ENCODE measurements at places on chromosomes 7 and 10.

DNA sequence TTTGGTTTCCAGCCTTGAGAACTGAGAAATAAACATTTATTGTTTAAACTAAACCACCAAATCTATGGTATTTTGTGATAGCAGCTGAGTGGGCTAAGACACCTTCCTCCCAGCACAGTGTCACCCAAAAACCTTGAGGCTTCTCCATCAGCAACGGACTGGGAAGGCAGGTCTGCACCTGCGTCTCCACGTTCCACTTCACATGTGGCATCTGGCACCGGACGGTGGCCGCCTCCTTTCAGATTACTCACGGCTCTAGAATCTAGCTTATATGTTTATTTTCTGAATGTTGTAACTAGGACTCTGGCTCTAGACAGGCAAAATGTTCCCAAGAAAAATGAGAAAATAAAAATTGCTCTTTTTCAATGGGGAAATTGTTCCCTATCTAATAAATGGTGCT is 201.0 kb downstream of the ADARB2 start:
- DNase-seq: no peak

DNA sequence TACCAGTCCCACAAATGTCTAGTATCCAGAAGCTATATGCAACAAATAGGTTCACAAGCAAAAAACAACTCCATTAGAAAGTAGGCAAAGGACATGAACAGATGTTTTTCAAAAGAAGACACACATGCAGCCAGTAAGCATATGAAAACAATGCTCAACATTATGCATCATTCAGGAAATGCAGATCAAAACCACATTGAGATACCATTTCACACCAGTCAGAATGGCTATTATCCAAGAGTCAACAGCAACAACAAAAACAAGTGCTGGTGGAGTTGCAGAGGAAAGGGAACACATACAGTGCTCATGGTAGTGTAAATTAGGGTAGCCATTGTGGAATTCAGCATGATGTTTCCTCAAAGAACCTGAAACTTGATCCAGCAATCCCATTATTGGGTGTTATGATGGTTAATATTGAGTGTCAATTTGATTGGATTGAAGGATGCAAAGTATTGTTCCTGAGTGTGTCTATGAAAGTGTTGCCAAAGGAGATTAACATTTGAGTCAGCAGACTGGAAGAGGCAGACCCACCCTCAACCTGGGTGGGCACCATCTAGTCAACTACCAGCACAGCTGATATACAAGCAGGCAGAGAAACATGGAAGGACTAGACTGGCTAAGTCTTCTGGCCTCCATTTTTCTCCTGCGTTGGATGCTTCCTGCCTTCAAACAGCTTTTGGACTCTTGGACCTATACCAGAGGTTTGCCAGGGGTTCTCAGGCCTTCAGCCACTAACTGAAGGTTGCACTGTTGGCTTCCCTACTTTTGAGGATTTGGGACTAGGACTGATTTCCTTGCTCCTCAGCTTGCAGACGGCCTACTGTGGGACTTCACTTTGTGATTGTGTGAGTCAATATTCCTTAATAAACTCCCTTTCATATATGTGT is 218.4 kb upstream of the SEMA3D start:
- no peak for DNase-seq

GRCh38 chr7:85947767-85948166 is 695.9 kb upstream of the GRM3 start:
- DNase-seq: no peak

- DNase-seq: no peak
Measured at GRCh38 chr10:119665901-119666708, 14.9 kb downstream of the BAG3 start.

DNA sequence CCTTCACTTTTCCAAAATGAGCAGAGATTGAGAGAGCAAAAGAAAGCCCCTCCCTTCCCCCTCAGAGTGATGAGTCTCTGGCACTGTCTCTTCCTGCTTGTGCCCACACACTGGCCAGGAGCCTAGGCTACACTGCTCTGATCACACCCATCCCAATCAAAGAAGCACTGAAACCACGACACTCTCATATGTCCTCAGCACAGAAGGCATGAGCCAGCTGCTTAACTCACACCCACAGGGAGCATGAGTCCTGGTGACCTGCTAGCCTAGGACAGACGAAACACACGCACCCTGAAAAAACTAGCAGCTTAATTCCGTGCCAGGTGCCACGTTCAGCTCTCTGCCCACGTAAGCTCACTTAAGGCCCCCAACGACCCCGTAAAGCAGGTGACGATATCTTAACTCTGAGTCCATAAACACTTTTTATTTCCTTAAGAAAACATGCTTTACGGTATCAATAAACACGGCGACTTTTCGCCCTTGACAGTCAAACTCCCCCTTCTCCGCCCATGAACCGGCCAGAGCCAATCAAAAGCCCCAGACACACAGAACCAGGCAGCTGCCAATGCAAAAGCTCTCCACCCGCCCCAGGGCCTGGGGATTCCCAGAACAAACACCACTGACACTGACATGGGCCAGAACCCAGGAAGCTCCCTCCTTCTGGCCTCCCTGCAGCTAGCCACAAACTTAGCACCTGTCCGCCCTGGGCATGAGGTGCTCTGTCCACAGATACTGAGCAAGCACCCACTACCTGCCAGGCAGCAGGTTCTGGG is 69.0 kb downstream of the TNRC18 start:
- no peak for DNase-seq

- DNase-seq: no peak
Measured at GRCh38 chr7:18529239-18529638, 33.7 kb downstream of the HDAC9 start.

GRCh38 chr10:12700557-12700874 is 301.0 kb downstream of the CCDC3 start:
- DNase-seq: no peak

DNA sequence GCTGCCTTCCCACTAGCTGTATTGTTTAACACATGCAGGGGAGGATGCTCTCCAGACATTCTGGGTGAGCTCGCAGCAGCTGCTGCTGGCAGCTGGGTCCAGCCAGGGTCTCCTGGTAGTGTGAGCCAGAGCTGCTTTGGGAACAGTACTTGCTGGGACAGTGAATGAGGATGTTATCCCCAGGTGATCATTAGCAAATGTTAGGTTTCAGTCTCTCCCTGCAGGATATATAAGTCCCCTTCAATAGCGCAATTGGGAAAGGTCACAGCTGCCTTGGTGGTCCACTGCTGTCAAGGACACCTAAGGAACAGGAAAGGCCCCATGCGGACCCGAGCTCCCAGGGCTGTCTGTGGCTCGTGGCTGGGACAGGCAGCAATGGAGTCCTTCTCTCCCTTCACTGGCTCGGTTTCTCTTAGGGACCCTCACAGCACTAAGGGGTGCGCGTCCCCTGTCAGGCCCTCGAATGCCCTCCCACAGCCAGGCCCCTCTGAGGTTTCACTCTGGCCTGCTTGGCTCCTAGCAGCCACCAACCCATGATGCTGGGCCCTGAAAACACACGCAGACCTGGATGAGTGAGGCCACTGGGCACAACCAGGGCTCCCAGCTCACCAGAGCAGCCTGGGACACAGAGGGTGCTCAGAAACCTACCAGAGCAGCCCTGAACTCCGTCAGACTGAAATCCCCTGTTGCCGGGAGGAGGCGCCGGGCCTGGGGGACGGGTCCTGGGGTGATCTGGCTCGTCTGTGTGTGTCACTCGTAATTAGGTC is 173.0 kb upstream of the LANCL2 start:
- DNase-seq: no peak

DNA sequence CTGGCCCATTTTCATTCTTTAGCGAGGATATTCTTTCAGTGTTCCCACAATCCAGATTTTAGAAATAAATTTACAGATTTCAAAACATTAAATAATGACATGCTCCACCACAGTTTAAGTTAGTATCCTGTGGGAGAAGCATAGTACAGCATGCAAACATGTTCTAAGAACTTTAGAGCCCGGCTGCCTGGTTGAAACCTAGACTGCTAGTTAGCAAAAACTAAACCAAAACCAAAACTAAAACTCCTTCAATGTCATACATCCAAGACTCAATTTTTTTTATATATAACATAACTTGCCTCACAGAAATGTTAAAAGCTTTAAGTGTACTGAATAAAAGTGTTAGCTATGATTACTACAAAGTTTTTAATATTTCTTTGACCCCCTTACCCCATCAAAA is 17.0 kb downstream of the TRA2A start:
- DNase-seq: no peak

GRCh38 chr7:80876894-80877414 is 41.9 kb downstream of the SEMA3C start:
- no peak for DNase-seq

- DNase-seq: no peak
Measured at GRCh38 chr7:87413951-87414793, 61.3 kb downstream of the ABCB4 start.

GRCh38 chr7:4641091-4641666 is 40.9 kb upstream of the FOXK1 start:
- DNase-seq: no peak

DNA sequence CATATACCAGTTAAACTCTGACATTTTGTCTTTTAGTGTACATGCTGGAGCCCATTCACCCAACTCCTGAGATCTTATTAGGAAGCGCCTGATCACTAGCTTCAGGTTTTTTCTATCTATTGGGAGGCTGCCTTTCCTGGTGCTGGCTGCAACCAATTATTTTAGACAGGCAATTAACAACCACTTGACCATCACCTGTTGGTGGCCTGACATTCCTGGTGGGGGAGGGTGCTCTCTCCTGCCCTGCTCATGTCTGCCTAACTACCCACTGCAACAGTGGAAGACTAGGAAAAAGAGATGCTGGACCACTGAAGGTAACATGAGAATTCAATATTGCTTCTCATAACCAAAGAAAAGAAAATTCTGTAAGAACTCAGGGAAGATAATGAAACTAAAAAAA is 190.3 kb upstream of the GRM3 start:
- no peak for DNase-seq

DNA sequence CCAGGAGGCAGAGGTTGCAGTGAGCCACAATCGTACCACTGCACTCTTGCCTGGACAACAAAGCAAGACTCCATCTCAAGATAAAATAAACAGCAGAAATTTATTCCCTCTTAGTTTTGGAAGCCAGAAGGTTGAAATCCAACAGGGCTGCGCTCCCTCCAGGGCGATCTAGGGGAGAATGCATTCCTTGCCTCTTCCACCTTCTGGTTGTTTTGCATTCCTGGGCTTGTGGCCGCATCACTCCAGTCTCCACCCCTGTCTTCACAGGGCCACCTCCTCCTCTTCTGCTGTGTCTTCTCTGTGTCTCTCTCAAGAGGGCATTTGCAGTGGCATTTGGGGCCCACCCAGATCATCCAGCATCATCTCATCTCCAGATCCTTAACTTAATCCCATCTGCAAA is 36.2 kb downstream of the LIMK1 start:
- DNase-seq: no peak

DNA sequence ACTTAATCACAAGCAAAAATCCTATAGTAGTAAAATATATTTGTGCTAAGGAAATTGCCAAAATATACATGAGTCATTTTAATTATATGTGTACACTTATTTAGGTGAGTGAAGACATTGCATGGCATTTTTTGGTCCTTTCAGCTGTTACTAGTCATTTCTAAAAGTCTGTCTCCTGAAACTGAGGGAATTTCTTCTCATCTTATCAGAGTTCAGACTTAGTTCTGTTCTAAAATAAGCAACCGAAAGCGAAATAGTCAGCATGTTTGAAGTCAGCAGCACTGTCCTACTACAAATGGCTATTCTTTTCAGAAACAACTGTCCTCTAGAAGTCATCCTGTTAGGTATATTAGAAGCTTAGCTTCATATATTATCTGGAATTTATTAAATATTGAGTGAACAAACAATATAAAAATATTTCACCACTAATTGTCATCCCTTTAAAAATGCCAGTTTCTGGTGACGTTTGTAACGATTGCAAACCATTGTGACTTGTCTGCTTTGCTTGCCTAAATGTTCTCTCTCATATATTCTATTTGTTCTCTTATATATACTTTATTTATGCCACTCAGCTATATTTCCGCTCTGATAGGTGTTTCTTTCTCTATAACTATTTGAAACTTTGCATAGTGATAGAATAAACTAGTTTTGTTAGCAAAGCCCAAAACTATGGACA is 227.4 kb upstream of the KAT6B start:
- no peak for DNase-seq

DNA sequence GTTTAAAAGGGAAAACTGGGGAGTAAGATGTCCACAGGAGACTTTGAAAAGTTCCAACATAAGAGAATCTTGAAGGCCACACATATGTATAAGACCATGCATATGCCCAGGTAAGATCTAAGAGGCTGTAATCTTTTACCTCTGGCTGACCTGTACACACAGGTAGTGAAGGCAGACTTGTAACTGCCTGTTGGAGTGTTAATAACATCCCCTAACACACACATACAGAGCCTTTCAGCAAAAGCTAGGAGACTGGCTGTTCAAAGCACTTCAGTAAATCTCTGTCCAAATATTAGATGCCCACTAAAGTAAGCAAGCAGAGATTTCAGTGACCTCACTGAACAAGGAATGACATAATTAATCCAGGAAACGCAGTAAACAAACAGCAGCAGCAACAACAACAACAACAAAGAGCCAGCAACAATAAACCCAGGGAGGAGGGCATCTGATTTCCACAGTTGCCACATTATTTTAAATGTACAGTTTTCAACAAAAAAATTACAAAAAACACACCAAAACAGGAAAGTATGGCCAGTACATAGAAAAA is 15.0 kb downstream of the CYP51A1 start:
- DNase-seq: no peak

DNA sequence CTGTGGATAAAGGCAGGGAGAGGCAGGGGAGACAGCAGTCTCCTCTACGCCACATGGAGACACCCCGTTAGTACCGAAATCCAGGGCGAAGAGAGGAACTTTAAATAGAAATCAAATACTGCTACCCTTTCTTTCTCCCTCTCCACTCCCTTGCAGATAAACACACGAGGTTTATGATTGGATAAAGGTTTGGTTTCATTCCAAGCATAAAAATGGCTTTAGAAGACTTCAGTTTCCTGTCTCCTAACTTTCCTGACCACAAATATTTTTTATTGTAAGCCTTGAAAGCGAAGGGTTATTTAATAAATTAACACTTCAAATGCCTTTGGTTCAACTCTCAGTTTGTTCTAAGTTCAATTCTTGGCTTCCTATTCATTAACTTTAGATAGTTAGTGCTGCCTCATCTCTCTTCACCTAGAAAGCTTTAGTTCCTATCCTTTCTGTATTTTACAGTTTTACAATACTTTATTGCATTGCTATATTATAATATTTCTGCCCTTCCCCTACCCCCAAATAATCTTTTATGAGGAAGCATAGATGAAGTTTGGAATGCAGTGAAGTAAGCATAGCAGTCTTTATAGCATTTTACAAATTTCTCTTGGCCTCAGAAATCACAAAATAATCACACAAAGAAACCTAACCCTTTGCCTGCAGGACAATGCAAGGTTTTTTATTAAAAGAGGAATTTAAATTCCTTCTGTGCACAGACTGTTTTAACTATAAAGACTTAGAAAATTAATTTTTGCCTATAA is 31.5 kb upstream of the ARID5B start:
- DNase-seq: no peak

All from KG1 (cell line).